ENCODE measurements at places on chromosomes 4 and X. TPM values are rescaled to one million over a fixed set of nuclear protein-coding genes. Genes with fewer than 3 reads are reported as not detected.

GRCh38 chrX:32591589-32591988 lies 619.8 kb downstream of the DMD start:
- no peaks in the 10 kb centered on the region for H3K36me3 ChIP-seq
- DNase-seq: no peak
- no peak overlapping the region for H3K4me3 ChIP-seq
- no peaks in the 10 kb centered on the region for H3K27me3 ChIP-seq

DNA sequence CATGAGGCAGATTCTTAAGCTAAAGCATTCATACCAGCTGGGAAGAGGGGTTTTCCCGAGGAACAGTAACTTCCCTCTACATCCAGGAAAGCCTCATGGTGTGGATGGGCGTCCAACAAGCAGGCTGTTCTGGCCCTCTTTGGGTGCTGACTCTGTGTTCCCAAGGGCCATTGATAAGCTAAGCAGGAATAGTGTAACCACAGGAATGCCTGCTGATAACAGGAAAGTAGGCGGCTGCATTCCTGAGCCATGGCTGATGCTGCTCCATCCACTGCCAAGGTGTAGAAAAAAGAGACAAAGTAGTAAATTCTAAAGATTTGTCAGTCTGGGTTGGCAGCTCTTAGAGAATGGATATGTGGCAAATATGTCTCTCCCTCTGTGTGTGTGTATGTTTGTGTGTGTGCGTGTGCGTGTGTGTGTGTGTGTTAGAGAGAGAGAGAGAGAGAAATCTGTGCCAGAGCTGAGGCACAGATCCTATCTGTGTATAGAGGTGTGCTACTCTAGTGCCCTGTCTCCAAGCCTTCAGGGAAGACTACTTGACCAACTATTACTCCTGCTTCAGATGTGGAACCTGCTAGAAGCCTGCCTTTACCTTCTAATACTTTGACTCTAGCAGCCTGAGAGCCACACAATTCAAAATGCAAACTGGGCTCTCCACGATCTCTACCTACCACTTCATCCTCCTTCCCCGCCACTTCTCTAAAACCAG lies 353.1 kb upstream of the NR3C2 start:
- H3K4me3 ChIP-seq: no peak overlapping the region
- no peak overlapping the region for H3K27ac ChIP-seq
- DNase-seq: no peak
- no peaks in the 10 kb centered on the region for H3K36me3 ChIP-seq

GRCh38 chr4:111136438-111136837 lies 513.6 kb upstream of the PITX2 start:
- H3K27ac ChIP-seq: no peak overlapping the region
- no peak for DNase-seq
- no peaks in the 10 kb centered on the region for H3K4me1 ChIP-seq
- H3K36me3 ChIP-seq: no peaks in the 10 kb centered on the region
- no peak overlapping the region for H3K4me3 ChIP-seq

GRCh38 chrX:50877310-50877709 lies 33.2 kb upstream of the BMP15 start:
- DNase-seq: no peak
- no peak overlapping the region for H3K27ac ChIP-seq
- peaks cover 4% of the 10 kb centered on the region for H3K27me3 ChIP-seq
- no peak overlapping the region for H3K4me3 ChIP-seq
- H3K36me3 ChIP-seq: no peaks in the 10 kb centered on the region
- H3K4me1 ChIP-seq: no peaks in the 10 kb centered on the region

NPY1R gene
- 32.9 TPM for total RNA-seq
